H54 (cell line): ENCODE measurements at places on chromosomes 3 and 15.

DNA sequence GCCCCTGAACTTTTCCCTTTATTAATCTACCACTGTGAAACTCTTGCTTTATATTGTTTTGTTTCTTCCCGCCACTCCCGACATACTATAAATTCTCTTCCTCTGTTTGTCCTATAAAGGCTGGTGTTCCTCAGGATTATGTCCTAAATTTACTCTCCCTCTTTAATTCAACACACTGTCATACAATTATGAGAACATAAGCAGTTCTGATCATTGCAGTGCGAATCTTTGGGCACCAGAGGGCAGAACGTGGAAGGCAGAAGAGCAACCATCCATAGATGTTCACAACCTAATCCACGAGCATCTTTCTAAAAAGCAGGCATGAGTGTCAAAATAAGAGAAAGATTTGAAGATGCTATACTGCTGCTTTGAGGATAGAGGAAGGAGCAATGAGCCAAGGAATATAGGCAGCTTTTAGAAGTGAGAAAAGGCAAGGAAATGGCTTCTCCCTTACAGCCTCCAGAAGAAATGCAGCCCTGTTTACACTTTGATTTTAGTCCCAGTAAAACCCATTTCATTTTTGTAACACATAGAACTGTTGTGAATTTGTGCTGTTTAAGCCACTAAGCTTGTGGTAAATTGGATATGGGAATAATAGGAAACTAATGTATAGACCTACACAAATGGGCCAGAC is 179.4 kb downstream of the GBE1 start:
- DNase-seq = no peak

GRCh38 chr3:81040107-81040506 is 721.3 kb downstream of the GBE1 start:
- no peak for DNase-seq

DNA sequence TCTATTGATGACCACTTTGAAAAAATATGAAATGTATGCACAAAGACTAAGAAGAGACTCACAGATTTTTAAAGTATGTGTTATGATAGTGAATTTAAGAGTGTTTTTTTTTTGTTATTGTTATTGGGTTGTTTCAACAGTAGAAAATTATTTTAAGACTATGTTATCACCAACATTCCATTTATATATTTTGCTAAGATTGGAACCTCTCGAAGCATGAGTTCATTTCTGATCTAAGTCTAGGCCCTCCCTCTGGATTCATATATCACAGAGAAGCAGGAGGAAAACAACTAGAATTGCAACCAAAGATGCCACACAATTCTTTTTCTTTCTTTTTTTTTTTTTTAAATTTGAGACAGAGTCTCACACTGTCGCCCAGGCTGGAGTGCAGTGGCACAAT is 46.8 kb downstream of the ITGB5 start:
- no peak for DNase-seq

- DNase-seq = no peak
Observed at GRCh38 chr3:121793078-121793477, 41.8 kb downstream of the IQCB1 start.

- no peak for DNase-seq
Observed at GRCh38 chr3:170622369-170623159, 36.7 kb upstream of the SLC7A14 start.

DNA sequence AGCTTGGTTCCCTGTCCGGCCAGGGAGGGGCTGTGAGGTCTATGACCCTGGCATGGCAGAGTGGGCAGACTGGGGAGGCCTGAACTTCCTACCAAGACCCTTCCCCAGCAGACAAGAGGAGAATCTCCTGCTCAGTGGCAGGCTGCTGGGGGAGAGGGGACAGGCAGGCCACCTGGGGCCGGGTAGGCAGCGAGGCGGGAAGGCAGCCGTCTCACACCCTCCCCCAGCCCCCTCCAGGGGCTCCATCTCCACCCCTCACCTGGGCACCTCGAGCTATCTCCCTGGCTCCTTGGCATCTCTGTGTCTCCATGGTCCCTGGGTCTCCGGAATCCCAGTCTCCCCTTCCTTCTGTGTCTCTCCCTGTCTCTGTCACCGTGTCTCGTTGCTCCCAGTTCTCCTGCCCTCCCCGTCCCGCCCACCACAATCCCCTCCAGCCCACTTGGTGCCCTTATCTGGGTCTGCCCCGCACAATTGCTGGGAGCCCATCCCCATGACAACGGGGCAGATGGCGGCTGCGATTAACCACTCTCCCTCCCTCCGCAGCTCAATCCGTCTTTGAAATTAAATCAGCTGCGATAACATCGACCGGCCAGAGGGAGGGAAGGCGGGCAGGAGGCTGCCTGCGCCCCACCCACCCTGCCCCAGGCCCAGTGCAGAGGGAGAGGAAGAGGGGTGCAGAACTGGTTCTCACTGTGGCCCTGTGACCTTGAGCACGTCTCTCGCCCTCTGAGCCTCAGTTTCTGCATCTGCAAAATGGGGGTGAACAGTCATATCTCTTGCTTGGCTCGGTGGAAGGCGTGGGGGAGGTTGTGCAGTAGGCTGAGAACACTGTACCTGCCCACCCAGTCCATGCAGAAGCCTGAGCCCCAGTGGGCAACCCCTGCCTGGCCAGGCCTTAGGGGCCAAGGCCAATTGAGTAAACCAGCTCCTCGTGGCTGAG is 9.6 kb downstream of the DNAJB8 start:
- DNase-seq = no peak

DNA sequence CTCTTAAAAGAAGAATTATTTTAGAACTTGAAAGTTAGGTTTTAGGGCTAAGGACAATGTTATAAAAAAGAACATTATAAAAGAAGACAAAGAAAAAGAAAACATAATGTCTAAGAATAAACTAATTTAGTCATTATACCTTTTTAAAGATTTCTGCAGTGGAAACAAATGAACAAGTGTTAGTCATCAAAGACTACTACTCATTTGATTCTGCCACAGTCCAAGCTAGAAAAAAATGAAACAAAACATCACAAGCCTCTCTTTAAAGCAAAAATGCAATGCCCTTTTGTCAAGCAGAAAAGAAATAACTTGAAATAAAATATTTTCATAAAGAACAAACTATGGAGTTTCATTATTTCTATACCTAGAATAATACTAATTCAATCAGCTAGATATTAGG is 102.0 kb downstream of the TBC1D5 start:
- DNase-seq = no peak

- DNase-seq = no peak
Observed at GRCh38 chr3:49606427-49606826, 52.1 kb downstream of the BSN start.

GRCh38 chr3:115381931-115382330 is 234.8 kb upstream of the ZBTB20 start:
- no peak for DNase-seq

GRCh38 chr3:134609821-134610431 is 40.9 kb downstream of the KY start:
- no peak for DNase-seq

- no peak for DNase-seq
Observed at GRCh38 chr3:50136714-50137405, 18.3 kb upstream of the SEMA3F start.

GRCh38 chr3:101732240-101732641 is 7.8 kb downstream of the CEP97 start:
- DNase-seq = no peak

DNA sequence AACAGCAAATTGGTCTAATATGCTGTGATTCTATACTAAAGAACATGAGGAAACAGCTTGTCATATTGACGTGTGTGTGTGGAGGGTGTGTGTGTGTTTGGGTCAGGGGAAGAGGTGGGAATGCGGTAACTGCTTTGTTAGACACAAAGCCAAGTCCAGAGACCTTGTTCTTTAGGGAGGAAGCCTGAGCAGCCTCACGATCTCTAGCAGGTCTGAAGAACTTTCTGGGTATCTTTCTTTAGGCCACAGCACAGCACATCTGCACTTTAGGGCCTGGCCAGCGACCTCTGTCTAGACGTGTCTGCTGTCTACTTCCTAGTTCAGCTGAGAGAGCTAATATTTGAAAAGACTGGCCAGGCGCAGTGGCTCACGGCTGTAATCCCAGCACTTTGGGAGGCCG is 220.0 kb upstream of the TPRG1 start:
- DNase-seq = no peak

DNA sequence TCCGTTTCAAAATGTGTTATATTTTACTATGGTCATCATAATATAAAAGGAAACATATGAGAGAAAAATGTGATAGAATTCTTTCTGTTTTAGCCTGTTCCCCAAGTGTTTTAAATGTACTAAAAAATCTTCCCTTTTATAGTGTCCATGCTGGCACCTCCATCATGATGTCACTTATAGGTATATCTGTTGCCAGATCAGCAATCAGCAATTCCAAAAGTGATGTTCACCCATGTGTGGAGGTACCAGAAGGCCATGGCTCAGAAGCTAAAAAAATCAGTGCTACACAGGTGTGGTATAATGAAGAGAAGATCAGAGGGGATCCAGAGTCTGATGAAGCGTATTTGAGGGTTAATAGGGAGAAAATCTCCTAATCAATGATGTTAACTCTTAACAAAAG is 1.1 kb upstream of the GPR15 start:
- DNase-seq = no peak

GRCh38 chr15:73684581-73685455 is 635 bp downstream of the CD276 start:
- DNase-seq = no peak

DNA sequence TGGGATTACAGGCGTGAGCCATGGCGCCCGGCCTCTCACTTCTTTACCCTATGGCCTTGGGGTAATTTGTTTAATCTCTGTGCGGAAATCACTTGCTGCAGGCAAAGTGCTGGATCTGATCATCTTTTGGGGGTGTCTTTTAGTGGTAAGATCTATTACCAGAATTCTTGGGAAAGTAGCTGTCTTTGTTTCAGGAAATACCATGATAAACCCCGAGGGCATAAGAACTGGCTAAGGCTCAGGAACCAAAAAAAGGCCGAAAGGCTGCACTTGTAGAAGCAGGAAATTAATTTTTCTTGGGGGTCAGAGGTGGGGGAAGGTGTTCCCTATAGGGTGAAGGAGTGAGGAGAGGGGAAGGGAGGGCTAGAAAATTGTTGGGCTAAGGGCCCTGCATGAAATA is 22.7 kb upstream of the IGF2BP2 start:
- DNase-seq = no peak

DNA sequence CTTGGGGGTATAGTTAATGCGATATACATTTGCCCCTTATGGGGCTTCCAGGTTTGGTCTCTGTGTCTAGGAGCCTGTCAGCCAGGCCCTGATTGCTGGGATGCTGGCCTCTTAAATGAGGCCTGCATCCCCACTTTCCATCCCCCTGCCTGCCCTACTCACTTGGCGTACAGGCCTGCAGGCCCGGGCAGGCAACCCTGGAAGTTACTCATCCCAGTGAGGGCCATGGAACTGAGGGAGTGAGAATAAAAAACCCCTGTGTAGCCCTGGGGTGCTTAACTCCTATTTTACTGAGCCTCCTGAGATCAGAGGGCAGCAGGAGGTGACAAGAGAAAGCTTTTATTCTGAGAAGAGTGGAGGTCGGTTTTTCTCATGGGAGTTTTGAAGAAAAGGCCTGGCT is 2.0 kb downstream of the DISP2 start:
- DNase-seq = no peak

DNA sequence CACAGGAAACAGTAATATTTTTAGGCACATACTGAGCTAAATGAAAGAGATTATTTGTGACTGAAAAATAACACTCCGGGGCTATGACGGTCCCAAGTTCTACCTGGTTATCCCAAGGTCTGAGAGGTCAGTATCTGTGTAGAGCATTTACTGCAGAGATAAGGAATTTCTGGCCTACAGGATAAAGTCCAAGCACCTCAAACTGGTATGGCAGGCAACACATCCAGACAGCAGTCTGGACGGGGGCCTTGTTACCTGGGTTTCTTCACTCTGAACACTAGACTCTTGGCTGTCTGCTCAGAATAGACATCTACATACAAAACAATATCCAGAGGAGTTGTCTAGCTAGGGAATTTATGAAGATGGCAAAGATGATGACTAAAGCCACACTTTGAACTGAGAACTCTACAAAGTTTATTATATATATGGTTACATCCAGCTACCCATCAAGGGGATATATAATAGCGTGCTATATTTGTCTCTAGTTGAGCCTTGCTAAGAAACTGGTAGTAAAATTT is 42.0 kb upstream of the CLRN1 start:
- no peak for DNase-seq

DNA sequence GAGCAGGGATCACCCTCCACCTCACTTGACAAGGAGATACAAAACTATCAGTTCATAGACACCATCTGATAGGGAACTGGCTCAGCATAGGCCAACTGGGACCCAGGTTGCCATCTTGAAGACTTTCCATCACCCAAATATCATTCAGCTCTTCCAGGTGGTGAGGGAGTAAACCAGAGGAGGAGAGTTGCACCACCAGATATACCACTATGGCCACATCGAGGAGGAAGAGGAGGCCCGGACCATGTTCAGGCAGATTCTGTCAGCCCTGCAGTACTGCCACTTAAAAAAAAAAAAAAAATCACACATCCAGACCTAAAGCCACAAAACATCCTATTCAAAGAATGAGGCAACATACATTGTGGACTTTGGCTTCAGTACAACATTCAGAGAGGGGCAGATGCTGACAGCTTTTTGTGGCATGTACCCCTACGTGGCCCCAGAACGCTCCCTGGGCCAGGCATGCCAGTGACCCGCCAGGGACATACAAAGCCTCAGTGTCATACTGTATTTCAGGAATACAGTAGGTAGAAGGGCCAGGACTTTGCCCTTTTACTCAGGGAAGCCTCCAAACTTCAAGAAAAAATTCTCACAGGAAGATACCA is 18.4 kb upstream of the EMC3 start:
- DNase-seq = no peak

DNA sequence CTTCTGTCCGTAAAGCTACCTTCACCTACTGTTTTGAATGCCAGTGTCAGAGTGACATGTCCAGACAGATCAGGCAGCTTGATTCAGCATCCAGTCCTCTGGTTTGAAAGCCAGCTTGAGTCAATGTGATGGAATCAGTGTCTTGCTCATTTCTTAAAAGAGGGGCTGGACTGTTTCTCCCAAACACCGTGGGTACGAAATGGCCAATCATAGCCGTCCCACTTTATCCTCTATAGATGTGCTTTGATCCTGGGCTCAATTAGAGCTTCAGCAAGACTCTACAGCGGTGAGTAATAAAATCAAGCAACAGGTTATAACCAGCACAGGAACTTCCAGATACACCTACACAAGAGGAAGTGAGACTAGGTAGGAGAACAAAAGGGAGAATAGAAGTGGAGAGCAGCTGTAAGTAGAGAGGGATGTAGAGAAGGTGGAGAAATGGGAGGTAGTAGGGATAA is 17.0 kb upstream of the OR5K1 start:
- no peak for DNase-seq

DNA sequence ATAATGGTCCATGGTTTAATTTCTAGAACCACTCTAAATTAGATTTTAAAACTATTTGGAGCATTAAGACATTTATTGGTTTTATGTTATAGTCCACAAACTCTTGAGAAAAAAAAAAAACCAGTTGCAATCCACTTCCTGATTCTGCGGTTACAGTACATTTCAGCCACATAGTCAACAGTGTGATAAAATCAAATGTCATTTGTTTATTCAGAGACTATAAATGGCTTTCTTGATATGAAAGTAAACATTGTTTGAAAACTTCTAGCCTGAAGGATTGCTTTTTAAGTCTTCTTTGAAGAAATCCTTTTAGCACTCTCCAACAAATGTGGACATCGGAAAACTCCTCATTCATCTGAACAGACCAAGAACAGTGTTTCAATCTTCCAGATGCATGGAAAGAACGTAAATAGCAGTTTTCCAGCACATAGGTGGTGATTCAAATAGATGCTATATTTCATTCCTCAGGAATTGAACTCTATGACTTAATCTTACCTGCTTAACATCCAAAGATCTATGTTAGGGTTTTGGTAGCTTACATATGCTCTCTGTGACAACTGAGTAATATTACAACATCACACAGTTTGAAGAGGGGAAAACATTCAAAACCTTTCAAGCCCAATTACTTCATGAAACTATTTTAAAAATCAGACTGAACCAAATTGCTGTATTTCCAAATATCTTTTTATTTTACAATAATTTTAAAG is 87.8 kb upstream of the UBE2E2 start:
- no peak for DNase-seq
